ENCODE measurements at places on chromosomes 6 and 20. TPM values are rescaled to one million over a fixed set of nuclear protein-coding genes. Genes with fewer than 3 reads are reported as not detected.
A peak's percentile ranks its signal among the peaks of the same experiment; 100 is the strongest.

Gene BHLHE23
- not detected for polyA plus RNA-seq

DNA sequence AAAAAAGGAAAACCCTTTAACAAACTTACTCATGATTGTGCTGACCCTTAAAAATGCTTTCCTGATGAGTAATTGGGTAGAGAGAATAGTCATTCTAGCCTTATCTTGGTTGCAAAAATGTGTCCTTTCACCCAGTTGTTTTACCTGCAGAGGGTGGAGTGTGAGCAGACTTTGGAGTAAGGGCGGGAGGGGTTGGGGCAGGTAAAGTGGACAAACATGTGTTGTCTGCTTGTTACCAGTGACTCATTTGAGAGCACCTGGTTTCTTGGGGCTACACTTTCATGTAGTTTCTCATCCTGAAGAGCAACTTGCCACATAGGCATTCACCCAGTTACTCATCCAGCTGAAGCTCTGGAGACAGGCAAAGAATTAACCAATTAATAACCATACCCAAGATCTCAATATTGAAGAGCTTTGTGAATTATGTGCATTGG, 121.1 kb downstream of the TNFRSF21 start:
- no peak for DNase-seq

GRCh38 chr6:30441171-30441570, 48.1 kb upstream of the HLA-E start:
- DNase-seq: no peak

DNA sequence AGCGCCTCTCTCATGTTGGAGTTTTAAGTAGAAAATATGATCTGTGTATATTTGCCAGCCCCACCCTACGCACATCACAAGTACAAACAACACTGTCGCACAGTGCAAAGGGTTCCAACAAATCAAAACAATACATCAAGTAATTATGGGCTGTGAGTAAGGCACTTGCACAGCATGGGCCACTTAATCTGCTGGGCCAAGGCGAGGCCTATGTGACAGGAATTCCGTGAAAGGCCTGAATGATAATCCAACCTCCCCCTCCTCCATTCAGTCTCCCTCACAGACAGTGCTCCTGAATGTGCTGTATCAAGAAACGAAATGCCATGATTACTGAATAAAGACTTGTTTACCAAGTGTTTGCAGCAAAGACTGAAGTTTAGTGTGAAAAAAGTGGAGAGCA, 130.1 kb upstream of the SLC2A12 start:
- DNase-seq: no peak

DNA sequence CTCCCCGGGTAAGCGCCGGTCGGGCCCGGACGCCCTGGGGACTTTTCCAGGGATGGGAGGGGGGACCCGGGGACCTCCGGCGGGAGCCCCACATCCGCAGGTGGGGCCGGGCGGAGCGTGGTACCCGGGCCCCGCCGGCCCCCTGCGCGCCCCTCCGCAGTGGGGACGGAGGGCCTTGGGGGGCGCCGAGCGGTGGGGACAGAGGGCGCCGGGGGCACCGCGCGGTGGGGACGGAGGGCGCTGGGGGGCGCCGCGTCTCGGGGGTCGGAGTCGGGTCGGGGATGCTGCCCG, 270 bp downstream of the PLEKHG1 start:
- DNase-seq: no peak

GRCh38 chr20:40697541-40697940, 8.5 kb upstream of the MAFB start:
- no peak for DNase-seq

GRCh38 chr6:44226368-44227147, 3.2 kb downstream of the SLC29A1 start:
- no peak for DNase-seq

- DNase-seq: no peak
These were observed 40.1 kb upstream of the GMDS start for GRCh38 chr6:2285510-2285909.

Gene ZCCHC3
- 13.9 TPM for polyA plus RNA-seq

GRCh38 chr6:14228571-14228970, 111.0 kb downstream of the CD83 start:
- DNase-seq: peak; percentile 3

All from naive thymus-derived CD8-positive, alpha-beta T cell (primary cell).